Left lung (tissue), 14 donors: ENCODE measurements at places on chromosomes 7 and 10. TPM values are rescaled to one million over a fixed set of nuclear protein-coding genes. Genes with fewer than 3 reads are reported as not detected.

GRCh38 chr7:32957326-32958045 lies at the start of gene FKBP9:
Gene FKBP9, plus strand, starts transcription at chr7:32957440. Its CDS starts 134 bp downstream, at chr7:32957574.
- DNase-seq = peak; percentile 96

The JAZF1 gene
- total RNA-seq = 18.2 TPM

- DNase-seq = peak; percentile 68
These were observed 193.7 kb downstream of the PTPN20 start for GRCh38 chr10:47104786-47105385.

DNA sequence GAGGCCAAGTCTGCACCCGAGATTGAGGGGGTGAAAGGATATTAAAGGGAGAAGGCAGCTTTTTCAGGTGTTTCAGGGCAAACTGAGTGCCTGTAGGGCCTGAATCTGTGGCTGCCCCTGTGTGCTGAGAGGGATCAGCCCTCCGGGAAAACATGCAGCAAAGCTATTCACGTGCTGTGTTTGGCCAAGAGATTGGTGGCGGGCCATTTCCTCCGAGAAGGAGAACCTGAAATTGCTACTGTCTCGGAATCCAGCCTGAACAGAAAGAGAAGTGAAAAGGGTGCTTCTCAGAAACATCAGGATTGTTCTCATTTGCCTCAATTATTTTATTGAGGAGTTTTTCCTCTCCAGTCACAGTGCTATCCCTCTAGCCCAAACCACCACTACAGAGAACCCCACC lies 16.0 kb downstream of the GIMAP5 start:
- DNase-seq = no peak

The SLIT1 gene
- total RNA-seq = 0.20 TPM

- DNase-seq = peak; percentile 13
These were observed 135.6 kb downstream of the LHPP start for GRCh38 chr10:124596962-124597845.

GRCh38 chr10:71008150-71008549 lies 119.8 kb upstream of the PCBD1 start:
- no peak for DNase-seq

The CLCN1 gene
- total RNA-seq = 0.09 TPM

DNA sequence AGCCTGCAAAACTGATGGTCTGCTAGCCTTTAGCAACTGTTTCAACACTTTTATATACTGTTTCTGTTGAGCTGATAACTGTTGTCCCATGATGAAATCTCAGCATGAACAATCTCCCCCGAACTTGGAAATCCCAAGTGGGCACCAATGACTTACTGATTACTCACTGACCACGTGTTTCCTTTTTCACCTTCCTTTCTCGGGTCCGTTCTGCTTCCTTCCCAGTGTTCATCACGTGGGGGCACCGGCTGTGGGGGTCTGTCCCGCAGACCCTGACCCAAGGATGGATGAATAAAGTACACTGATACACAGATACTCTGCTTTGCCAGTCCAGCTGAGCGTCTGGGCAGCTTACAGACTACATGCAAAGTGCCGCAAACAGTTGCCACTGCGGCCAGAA lies 39.0 kb upstream of the RASGEF1A start:
- no peak for DNase-seq

GRCh38 chr10:96708456-96708855 lies 11.9 kb downstream of the PIK3AP1 start:
- peak; percentile 5 for DNase-seq

DNA sequence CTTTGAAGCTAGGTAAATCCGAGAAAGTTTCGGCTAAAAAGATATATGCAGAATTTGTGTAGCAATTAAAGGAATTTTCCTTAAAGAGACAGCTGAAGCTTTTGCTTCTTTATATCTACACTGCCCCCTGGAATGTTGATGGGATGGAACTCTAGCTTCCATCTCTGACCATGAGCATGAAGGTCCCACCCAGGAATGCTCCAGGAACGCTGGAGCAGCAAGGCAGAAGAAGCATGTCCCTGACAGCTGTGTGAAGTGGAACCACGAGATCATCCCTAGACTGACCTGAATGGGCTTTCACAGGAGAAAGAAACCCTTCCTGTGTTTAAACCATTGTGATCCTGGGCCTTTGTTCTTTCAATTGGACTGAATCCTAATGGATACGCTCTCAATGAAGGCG lies 99.7 kb upstream of the NOBOX start:
- no peak for DNase-seq

- no peak for DNase-seq
These were observed 8.0 kb upstream of the ALDH18A1 start for GRCh38 chr10:95664543-95664942.

DNA sequence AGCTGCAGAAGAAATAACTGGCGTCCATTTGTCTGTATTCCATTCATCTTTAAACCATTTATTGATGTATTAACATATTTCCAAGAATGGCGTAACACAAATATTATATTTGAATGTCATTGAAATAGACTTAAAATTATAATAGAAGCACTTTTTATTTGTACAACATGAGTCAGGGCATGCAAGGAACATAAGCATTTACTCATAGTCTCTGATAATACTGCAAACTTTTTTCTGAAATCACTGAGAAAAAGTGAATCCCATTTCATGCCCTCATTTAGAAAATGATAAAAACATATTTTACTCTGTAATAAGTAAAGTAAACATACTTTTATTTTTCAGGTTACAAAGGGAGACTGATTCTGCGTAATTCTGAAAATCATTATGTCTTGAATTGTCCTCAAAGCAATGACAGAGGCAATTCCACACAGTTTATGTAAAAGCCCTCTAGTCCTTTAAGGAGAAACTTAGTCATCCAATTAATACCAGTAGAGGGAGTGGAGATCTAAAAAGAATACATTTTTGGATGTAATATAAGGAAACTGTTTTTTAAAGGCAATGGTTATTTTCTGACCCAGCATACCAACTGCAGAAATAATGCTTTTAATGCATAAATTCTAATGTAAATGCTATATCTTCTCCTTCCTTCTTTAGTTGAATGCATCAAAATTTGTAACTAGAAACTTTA lies 58.1 kb downstream of the AGMO start:
- no peak for DNase-seq
